Activated T-cell treated with anti-CD3 and anti-CD28 coated beads for 48 hours (primary cell): ENCODE measurements at places on chromosomes 7 and 10.

DNA sequence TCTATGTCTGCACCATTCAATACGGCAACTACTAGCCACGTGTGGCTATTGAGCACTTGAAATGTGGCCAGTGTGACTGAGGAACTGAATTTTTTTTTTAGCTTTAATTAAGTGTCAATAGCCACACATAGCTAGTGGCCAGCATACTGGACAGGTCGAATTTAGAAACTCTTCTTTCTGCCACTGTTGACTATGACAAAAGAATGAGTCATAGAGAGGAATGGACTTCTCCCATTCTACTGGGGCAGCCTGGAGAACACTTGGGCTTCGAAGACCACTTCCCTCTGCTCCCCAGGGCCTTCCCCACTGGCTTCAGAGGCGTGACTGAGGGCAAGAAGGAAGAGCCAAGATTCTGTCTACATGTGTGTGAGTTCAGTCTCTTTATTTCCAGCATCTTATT, 137.5 kb downstream of the SNX10 start:
- no peak for DNase-seq

DNA sequence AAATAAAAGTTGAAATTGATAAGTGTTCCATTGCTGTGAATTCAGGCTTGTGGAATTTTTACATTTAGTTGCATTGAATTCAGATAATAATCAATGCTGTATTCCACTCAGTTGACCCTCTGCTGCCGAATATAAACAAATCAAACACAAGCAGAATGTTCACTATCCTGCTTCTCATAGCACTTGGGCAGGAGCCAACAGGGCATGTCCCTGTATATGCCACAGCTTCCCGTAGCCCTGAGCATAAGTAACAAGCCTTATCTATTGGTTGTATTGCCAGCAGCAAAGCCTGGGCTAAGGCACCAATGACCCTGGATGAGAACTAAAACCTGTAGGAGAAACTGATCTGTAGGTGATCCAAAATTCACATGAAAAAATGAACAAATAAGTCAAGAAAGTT, 145.9 kb downstream of the ARHGAP12 start:
- no peak for DNase-seq

- no peak for DNase-seq
Measured at GRCh38 chr10:109866995-109867635, 56.2 kb downstream of the XPNPEP1 start.

- no peak for DNase-seq
Measured at GRCh38 chr7:111594602-111595001, 32.3 kb upstream of the IMMP2L start.

GRCh38 chr7:140146574-140146973, 30.2 kb downstream of the KDM7A start:
- DNase-seq = no peak

DNA sequence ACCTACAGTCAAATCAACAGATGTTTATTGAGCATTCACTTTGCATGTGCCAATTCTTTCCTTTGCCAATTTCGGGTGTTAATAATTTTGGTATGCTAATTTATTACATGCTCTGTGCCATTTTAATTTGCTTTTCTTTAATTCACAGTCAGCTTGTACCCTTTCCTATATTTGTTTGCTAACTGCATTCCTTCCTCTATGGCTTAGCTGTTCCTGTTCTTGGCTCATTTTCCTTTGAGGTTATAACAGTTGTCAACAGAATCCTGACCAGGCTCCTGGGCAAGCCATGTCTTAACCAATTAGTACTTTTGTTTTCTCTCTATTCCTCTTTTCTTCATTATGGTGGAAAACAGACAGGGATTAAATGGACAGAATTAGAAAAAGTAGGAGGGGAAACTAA, 73.6 kb upstream of the RPA3 start:
- DNase-seq = no peak

DNA sequence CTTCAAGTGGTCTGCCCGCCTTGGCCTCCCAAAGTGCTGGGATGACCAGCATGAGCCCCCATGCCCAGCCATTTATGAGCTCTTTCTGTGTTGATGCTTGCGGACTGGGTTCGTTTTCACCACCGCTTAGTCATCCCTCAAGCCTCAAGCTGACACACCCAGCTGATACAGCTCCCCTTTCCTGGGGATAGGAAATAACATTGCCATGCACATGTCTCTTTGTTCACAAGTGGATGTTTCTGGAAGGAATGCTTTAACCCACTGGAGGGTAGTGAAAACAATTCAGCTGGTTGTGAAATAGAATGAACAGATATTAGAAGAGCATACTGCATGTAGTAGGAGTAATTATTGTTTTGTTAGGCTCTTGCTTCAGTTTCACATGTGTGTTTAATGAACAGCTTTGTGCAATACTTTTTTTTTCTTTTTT, 8.5 kb upstream of the METTL27 start:
- no peak for DNase-seq

DNA sequence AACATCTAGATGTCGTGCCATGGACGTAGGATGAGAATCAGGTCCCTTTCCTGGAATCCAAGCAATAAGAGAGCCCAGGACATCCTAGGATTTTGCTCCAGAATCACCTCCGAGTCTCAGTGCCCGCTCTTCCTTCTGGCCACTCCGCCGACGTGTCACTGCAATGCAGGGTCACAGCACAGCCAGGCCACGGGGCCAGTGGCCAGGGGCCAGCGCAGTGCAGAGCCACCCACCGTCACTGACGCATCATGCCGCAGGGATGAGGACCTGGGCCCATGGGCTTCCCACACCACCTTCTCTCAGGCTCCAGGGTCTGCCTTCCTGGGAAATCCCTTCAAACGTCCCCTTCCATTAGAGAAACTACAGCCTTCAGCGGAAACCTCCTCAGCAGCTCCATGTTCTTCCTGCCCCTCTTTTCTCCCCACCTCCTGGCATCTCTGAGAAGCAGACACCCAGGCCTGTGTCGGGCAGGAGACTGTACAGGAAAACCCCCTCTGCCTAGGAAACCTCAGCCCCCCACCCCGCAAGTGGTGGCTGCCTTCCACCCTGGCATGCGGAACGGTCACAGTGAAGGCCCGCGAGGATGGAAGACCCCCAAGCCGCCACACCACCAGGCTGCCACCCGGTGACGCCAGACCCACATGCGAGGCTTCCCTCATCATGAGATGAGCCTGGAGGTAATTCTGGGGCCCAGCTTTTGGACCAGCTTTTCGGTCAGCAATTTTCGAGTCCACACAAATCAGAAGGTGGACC, 32.1 kb downstream of the STK32C start:
- no peak for DNase-seq

DNA sequence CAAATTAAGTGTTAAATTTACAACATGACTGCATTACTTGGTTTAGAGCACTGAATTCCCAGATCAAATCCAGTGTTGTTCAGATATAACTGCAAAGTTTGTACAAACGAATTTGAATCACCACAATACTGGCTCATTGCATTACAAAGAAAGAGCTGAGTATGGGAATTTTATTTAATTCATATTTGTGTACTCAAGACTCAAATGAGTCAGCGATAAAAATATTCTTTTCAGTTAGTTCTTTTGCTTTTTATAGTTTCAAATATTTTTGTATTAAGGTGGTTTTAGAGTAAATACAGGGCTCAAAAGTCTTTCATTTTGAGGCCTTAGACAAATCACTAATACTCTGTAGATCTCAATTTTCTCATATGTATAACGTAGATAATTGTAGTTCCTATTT, 68.6 kb upstream of the LRGUK start:
- DNase-seq = no peak

DNA sequence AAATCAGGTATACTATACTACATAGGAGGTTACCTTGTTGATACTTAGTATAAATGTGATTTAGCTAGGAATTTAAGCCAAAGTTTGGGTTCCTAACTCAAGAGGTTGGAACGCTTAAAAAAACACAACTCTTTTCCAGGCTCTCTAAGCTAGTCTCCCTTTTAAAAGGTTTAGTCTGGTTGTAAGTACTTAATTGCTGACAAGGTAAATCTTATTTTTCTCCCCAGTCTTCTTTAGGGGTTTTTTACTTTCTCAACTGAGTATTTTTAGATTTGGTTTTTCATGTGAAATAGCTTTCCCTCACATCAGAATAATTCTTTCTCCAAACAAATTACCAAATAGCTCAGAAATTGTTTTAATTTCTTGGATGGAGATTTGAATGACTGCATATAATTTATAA, 20.8 kb upstream of the CTTNBP2 start:
- DNase-seq = no peak

DNA sequence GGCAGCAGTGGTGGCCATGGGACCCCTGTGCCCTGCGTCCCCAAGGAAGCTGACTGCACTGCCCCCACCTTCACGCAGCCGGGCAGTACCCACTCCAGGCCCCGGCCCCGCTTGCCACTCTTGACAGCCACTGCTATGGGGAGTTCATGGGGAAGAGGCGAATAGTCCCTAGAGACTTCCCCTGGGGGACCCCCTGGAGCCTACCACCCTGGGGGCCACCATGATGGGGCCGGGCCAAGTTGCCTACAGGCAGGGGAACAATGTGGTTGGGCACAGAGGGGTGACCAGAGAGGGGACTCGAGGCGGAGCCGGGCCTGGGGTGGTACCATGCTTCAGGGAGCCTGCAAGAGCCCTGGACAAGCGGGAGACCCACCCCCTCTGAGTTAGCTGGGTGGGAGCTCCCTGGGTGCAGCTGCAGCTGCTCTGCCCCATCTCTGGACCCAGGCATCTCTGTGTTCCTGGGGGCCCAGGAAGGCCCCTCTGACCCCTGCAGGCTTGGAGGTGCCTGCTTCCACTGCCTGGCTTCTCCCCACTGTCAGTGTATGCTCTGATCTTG, 567.6 kb downstream of the GRM8 start:
- DNase-seq = no peak

DNA sequence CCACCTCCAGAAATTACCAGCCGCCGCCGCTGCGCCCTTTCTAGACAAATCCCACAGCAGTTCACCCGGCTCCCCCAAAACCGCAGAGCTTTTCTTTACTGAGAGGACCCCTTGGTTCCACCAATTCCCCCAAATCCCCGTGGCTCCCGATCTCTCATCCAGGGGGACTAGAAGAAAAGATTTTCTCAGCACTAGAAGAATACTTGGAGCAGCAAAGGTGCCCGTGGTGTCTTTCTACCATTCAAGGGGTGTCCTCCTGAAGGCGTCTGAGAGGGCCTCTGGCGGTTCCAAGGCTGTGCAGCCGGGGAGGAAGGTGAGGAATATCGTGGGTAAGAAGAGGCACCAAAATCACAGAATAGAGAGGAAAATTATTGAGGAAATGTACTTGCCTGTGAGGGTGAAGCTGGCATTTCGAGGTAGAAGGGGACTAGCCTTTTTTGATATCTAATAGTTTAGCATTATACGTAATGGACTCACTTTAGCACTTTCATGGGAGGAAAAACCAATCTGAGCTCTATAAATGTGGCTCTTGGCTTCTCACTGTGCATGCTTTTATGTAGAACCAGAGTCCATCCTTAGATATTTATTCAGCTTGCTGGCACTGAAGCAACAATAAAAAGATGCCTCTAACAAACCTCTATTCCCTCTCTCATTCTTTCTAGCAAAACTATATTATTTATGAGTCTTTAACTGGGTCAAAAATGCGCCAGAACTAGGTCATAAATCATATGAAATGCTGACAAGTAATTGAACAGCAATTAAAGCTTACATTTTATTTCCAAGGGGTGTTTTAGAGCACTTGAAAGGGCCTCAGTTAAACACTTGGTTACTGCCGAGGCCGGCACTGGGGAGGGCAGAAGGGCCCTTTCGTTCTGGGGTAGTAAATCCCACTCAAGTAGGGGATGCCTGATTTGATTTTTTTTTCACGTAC, 13.8 kb upstream of the HOXA2 start:
- no peak for DNase-seq

DNA sequence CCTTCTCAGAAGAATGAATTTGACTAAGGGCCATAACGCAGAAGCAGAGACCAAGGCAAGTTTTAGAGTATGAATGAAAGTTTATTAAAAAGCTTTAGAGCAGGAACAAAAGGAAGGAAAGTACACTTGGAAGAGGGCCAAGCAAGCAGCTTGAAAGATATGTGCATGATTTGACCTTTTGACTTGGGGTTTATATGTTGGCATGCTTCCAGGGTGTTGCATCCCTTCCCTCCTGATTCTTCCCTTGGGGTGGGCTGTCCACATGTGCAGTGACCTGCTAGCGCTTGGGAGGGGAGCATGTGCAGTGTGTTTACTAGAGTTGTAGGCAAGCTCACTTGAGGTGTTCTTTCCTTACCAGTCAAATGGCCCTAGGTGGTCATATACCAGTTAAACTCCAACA, 37.9 kb upstream of the LRRN3 start:
- DNase-seq = no peak

GRCh38 chr10:70942725-70943124, 54.4 kb upstream of the PCBD1 start:
- no peak for DNase-seq

GRCh38 chr10:50384898-50385297, 133.6 kb upstream of the ASAH2 start:
- DNase-seq = no peak

- DNase-seq = no peak
Measured at GRCh38 chr7:36736090-36736898, 12.0 kb upstream of the AOAH start.

DNA sequence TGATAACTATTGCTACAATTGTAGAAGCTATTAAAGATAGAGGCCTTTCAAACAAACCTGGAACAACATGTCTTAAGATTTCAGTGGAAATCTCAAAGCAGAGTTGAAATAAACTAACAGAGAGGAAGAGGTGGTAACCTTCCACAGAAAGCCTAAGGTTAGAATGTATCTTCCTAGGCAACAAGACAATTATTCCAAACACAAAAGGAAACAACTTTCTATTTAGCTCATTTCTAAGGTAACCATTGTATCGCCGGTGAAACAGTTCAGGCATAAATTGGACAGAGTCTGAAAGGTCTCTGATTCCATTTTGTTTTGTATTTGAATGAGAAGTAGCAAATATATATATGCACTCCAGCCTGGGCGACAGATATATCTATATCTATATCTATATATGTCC, 30.7 kb upstream of the HYCC1 start:
- no peak for DNase-seq

DNA sequence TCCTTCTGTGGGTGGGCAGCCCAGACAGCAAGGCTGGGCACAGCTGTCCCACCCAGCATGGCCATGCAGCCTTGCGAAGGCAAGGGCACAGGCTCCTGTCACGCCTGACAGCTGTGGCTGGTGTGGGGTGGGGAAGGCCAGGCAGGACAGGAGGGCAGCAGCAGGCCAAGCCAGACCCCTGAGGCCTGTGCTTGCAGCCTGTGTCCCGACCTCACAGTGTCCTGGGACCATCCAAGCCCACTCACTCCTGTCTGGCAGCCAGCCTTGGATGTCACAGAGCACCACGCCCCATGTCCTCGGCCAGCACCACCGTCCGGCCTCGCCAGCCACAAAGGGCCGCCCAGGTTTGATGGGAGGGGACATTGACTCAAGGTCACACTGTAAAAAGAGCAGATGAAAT, 85.5 kb upstream of the LRRC4 start:
- DNase-seq = no peak
